Brain pericyte (primary cell): ENCODE measurements at places on chromosomes 3 and 15.

- no peak for DNase-seq
Observed at GRCh38 chr3:55482496-55483195, 4.5 kb downstream of the WNT5A start.

DNA sequence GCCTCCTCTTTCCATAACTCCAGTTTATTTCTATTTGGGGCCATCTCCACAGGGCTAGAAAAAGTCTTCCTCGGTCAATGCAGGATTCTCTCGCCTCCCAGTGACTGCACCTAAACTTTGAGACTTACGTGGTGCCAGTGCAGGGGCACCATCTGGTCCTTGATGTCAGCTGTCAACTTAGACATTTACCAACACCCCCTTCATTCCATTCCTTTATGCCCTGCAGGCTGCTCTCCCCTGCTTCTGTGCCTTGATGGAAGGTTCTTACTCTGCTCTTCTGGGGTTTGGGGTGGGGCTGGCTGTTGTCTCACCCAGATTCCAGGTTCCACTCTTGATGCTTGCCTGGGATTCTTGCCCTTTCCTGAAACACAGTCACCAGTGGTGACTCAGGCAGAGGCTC lies 101.8 kb downstream of the ST8SIA2 start:
- DNase-seq = no peak

DNA sequence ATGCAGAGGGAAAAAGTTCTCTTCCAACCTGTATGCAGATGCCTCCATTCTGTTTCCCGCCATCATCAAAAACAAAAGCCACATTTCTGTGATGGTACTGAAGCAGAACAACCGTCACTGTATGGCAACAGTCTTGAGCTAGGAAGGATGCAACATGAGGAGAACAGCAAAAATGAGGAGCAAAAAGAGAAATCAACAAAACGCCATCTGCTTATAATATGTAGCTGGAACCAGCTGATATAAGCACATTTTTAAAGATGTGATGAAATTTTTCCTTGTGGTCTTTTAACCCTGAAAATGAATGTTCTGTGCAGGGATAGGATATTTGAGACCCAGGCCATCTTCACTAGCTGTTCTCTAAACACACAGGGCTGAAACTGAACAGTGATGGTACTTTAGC lies 287.0 kb downstream of the ZIC4 start:
- no peak for DNase-seq

DNA sequence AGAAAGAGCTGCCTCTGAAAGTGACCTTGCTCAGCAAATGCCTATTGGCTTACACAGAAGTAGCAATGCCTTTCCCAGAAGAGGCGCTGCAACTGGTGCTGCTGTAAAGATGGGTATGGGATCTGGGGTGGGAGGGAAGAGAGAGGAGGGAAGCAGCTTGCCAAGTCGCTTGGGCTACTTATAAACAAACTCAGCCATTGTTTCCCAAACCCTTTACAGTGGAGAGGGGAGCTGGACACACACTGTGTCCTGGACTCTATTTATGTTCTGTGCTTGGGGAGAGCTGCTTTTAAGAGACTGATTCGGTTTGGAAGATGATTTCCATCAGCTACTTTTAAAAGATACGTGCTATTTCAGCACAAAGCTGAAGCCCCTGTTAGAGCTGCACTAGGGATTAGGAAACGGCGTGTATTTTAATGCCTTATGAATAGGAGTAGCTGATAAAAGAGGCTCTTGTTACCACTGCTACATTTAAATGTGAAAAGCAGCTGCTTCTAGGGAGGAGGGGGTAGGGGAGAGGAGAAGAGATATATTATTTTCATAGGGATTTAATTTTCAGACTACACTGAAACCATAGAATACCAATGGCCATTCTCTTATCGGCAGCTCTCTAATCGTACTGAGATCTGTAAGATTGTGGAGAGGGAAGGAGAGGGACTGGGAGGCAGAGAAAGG lies 440.6 kb downstream of the MCTP2 start:
- DNase-seq = peak; percentile 16

DNA sequence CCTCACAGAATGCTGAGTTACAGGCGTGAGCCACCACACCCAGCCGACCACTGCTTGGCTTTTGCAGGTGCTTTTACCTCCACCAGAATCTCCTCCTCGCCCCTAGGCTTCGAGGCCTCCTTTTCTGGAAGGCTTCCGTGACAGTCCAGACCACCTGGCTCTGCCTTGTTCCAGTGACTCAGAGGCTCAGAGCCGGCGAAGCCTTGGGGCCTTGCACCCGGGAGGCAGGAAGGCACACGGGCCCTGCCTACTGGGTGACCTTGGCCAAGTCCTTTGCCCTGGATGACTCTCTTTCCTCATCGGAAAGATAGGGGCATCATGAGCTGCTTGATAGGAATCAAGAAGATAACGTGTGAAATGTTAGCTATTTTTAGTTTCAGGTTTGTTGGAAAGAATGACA lies 31.3 kb upstream of the FURIN start:
- DNase-seq = no peak

GRCh38 chr3:187185759-187186158 lies 11.5 kb upstream of the RTP1 start:
- no peak for DNase-seq

DNA sequence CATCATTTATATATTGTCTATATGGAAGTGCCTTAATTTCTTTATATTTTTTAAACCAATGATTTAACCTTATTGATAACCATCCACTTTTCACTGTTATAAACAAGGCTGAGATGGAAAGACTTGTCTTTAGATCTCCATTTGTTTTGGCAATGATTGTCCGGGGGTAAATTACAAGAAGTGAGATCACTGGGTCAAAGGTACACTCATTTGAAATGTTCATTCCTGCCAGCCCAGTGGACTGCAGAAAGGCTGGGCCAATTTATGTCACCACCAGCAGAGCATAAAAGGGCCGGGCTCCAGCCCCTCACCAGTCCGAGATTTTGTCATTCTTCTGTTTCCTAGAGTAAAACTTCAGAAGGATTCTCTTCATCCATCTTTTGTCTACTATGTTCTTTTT lies 93.6 kb upstream of the NEO1 start:
- DNase-seq = no peak
